ENCODE measurements at places on chromosomes 1 and 21.

DNA sequence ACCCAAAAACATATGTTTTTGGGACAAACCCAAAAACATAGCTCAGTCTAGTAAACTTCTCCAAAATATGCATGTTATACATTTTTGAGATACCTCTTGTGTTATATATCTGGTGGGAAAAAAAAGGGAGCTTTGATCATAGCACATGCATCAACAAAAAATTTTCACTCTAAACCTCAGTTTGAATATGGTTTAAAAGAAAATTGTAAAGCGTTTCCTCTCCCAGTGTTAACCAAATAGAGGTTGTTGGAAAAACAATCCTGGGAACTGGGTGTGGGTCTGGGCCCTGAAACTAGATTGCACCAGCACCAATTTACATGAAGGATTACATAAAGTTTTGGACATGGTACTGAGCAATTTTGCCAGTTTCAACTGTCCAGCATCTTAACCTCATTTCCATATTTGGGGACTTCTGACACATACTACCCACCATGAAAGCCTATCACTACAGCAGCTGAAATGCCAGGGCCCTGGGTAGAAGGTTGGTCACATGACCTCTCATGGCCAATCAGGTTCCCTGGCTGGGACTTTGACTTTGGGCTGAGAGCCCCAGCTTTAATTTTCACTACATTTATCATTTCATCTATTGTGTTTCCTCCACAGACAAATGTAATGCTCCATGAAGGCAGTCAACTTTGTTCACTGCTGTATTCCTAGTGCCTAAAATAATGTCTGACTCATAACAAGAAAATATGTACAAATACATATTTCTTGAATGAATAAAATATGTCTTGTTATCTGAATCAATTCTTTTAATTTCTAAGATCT, 150.7 kb downstream of the SETD4 start:
- peak; percentile 38 for DNase-seq

GRCh38 chr1:200774311-200774710, 35.6 kb downstream of the CAMSAP2 start:
- no peak for DNase-seq

GRCh38 chr1:172342584-172343239, 77.8 kb upstream of the C1orf105 start:
- no peak for DNase-seq

DNA sequence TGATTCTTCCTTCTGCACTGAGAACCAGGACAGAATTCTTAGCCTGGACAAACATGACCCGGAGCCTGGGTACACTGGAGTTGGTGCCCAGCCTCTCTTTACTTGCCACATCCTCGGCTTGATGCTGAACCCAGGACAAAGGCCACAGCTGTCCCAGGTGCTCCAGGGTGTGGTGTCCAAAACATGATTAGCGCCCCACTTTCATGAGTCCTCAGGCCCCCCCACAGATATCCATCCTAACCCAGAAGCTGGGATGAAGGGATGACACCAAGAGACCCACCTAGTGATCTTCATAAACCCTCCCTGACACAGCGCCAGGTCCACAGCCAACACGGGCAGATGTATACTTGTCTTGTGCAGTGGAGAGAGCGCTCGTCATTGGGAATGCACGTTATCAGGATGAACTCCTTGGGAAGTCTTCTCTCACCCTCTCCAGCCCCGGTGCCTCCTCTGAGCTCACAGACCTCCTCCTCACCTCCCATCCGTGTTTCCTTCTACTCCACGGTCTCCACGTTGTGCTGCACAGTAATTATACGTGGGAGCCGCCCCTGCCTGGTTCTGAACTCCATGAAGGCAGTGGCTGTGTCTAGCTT, 3.6 kb downstream of the ABCA4 start:
- no peak for DNase-seq

- DNase-seq, result no peak
These were observed 13.0 kb upstream of the IL10 start for GRCh38 chr1:206785182-206785765.

DNA sequence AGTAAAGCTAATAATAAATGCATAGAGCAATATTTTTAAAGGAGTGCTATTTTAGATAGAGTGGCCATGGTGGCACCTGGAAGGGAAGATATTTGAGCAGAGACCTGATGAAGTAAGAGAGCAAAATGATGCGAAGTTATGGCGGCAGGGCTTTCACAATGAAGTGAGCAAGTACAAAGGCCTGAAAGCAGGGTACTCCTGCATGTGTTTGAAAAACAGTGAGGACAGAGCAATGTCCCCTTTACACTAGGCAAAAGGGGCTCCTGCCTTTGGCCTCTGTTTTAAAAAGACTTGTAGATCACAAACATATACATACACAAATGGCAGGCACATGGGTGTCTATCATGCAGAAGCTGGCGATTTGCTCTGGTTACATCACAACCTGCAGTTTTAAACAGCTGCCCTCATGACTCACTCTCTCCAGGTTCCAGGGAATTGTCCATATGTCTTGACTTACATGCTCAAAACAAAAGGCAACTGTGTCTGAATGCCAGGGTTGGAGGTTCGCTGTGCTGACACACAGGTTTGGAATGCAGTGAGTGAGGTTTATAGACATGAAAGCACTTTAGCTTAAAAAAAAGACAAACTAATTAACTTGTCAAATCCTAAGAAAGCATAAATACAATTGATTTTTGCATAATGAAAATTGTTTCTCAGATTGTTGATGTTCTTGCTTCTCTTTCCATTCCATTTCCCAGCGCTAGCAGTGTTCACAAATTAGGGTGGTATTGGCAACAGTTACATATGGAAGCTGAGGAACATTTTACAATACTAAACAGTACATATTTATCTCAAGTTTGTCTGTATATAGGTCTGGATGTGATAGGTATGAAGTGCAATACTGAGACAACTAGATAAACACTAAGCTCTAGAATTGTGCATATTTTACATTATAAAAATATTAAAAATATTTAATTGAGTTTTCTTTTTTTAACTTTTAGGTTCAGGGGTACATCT, 313.9 kb downstream of the BARHL2 start:
- peak; percentile 96 for DNase-seq

- DNase-seq, result no peak
These were observed 643.9 kb upstream of the CAMK1G start for GRCh38 chr1:208939537-208940085.

- DNase-seq, result peak; percentile 27
These were observed 1.7 kb upstream of the MAN1A2 start for GRCh38 chr1:117365350-117366176.

DNA sequence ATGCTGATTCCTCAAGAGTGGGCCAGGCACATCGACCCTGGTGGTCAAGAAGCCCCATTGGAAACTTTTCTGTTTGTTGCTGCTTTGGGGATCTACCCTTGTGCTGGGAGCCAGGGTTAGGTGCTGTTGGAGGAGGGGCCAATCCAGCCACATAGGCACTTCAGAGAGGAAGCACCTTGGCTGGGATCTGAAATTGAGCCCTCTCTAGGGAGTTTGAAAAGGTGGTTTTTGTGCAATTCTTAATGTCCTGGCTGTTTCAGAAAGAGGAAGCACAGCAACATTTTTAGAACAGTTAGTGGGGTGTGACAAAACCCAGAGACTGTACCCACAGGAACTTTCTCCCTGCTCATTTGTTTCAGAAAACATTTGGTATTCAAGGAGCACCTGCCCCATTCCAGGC, 17.2 kb upstream of the BEND5 start:
- no peak for DNase-seq

DNA sequence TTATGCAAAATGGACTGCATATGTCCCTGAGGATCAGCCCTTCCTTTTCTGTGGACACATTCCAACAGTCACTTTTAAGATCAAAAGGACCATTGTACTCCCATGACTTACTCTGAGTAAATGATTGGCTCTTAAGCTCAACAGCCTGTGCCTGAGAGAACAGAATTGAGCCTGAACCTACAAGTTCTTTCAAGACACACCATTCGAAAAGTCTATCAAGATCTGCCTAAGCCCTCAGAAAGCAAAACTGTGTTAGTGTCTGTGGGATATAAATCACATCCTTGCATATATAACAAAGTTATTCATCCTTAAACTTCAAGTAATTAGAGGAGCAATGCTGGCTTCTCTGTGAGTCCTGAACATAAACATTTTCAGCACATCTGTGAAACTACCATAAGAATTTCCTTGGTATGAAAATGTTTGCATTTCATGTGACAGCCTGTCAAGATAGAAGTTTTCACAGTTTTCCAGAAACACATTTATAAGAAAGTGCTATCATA, 41.6 kb downstream of the PCNX2 start:
- DNase-seq, result no peak

GRCh38 chr1:8026976-8027747, 1.1 kb upstream of the ERRFI1 start:
- peak; percentile 40 for DNase-seq

DNA sequence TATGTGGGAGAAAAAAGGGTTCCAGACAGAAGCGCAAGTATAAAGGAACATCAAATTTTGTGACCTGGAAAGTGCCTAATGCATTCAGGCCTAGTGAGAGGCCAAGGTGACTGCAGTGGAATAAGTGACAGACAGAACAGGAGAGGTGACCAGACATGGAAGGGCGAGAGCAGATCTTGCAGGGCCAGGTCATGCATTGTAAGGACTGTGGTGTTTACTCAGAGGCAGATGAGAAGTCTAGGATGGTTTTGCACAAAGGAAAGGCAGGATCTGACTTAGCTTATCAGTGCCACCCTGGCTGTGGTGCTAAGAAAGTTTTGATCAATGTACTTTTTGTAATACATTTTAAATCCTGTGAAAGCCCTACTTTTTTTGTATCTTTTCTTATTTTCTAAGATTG, 34.1 kb upstream of the AHCYL1 start:
- DNase-seq, result no peak

DNA sequence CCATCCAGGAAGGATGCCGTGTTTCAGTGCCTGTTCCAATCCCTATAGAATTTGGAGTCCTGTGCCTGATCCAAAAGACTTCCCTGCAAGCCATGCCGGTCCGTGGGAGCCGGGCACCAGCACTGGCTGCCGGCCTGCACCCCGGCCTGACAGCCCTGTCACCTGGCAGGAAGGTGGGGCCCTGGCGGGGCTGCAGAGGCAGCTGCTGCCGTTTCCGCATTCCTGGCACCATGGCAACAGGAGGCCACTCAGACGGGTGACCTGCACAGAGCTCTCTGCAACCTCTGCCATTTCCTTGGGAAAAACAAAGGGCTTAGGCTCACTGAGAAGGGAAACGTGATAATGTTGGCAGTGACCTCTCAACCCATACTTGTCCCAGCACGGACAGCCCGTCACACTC, 63.2 kb upstream of the TMEM51 start:
- no peak for DNase-seq

GRCh38 chr1:191839891-191840290, 318.4 kb upstream of the RGS18 start:
- peak; percentile 18 for DNase-seq

- no peak for DNase-seq
These were observed 10.2 kb downstream of the TRIM63 start for GRCh38 chr1:26057189-26057588.

- no peak for DNase-seq
These were observed 8.3 kb downstream of the NFYC start for GRCh38 chr1:40699787-40700186.

GRCh38 chr1:244406337-244406736, 45.4 kb downstream of the ADSS2 start:
- no peak for DNase-seq

DNA sequence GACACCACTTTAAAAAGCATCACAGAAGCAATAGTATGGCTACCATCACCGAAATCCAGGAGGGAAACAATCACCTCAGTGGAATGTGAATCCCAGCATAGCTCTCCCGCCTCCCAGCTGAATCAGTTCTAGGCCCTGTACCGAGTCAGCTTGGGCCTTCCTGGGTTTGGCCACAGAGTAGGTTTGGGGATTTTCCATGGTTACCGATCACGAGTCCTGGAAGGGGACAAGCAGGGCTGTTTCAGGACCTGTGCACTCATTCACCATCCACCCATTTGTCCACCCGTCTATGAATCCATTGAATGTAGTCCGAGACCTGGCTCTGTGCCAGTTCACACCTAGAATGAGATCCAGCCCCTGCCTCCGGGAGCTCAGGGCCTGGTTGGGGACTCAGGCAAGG, 94.2 kb downstream of the ARHGEF10L start:
- peak; percentile 85 for DNase-seq

DNA sequence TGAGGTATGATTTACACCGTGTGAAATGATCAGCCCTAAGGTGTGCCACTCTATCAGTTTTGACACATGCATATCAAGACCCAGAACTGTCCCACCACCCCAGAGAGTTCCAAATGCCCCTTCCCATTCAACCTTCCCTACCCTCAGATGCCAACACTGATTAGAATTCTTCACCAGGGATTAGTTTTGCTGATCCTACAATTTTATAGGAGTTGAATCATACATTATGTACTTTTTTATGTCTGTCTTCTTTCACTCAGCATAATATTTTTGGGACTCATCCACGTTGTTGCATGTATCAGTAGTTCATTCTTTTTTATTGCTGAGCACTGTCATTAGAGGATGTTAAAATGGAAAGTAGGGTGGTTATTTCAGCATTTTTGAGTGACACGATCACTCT, 178.3 kb downstream of the ZSCAN20 start:
- DNase-seq, result no peak

GRCh38 chr1:155226910-155227260, 18.4 kb downstream of the MTX1 start:
- DNase-seq, result peak; percentile 55

DNA sequence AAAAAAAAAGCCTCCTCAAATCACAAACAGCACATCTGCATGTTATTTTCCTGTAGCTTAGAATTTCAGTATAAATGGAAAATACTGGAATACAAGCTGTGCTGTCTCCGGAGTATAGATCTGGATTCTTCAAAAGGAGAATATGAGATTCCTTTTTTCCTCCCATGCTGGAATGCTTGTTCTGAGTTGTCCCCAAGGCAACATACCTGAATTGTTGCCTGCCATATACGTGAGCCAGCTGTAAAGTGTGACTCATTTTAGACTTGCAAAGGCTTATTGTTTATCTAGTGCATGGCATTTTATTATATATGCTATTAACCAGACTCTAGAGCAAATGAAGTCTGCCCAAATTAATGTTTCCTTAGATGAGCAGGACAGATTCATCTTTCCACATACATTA, 95.0 kb upstream of the C1orf105 start:
- DNase-seq, result peak; percentile 47

- peak; percentile 67 for DNase-seq
These were observed 55.6 kb upstream of the PPP2R5A start for GRCh38 chr1:212229654-212230053.
